ENCODE measurements at places on chromosomes 2 and 18. TPM values are rescaled to one million over a fixed set of nuclear protein-coding genes. Genes with fewer than 3 reads are reported as not detected.

Gene RND3
- total RNA-seq: 99.1 TPM

GRCh38 chr18:75071866-75072671 lies 136.9 kb downstream of the PTGR3 start:
- no peaks in the 10 kb centered on the region for H3K27me3 ChIP-seq
- H3K36me3 ChIP-seq: no peaks in the 10 kb centered on the region
- H3K27ac ChIP-seq: no peak overlapping the region
- DNase-seq: no peak
- no peak overlapping the region for H3K4me3 ChIP-seq

DNA sequence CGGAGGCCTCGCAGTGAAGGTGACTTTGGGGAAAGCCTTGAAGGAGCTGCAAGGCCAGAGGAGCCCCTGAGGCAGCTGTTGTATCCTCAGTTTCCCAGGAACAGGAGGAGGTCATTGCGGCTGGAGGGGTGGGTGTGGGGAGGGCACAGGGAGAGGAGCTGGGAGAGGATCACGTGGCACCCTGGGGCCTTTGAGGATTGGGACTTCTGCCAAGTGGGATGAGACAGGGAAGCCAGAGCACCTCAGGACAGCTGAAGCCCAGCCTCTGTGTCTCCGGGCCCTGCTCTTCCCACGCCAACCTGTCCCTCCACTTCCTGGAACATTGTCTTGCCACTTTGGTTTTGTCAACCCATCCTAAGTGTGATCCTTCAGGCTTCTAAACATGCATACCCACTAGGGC lies 19.4 kb upstream of the RRM2 start:
- no peaks in the 10 kb centered on the region for H3K27me3 ChIP-seq
- H3K4me3 ChIP-seq: no peak overlapping the region
- DNase-seq: no peak
- H3K27ac ChIP-seq: no peak overlapping the region

Gene AMER3
- not detected for total RNA-seq

DNA sequence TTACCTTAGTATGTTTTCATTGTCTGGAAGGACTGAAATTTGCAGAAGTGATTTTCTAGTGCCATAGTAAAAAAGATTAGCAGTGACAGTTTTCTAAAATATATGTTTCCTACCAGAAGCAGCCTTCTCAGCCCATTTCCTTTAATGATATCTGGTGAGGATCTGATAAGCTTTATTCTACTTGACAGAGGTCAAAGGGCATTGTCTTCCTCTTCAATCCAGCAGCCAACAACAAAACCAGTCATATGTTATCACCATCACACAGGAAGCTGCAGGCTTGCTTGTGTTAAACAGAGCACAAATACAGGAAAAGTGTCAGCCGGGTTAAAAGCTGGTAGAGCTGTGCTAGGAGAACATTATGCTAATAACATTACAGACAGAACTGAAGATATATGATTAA lies 35.6 kb upstream of the ZSWIM2 start:
- no peaks in the 10 kb centered on the region for H3K27me3 ChIP-seq
- H3K4me3 ChIP-seq: no peak overlapping the region
- H3K27ac ChIP-seq: no peak overlapping the region

GRCh38 chr2:29562896-29563295 lies 358.5 kb downstream of the ALK start:
- DNase-seq: no peak
- no peak overlapping the region for H3K27ac ChIP-seq
- peaks cover 36% of the 10 kb centered on the region for H3K27me3 ChIP-seq

Gene CGREF1
- 0.37 TPM for total RNA-seq

Gene COMMD1
- 16.3 TPM for total RNA-seq
